ENCODE measurements at places on chromosomes 1 and 21.

DNA sequence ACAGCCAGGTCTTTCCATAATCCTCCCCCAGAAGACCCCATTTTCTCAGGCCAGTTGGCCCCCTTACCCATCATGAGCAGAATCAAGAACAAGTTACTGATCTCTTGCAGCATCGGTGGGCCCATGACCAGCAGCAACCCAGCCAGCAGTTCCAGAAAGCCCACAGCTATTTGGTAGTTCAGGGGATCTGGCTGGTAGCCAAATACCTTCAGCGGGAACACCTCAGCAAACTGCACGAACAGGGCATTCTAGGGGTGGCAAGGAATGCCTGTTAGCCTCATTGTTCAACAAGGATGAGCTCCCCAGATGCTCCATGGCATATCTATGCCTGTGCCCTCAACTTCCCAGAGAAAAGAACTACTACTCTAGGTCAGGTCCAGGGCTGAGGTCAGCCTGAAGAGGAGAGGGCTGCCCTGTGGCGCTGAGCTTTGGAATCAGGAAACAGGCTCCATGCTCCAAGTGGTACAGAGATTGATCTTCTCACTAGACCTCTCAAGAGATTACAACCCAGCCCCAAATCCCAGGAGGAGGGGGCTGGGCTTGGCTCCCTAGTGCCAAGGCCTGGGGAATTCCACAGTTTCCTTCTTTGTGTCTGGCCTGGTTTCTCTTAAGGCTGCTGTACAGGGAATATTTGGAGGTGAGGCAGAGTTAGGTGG is 1.3 kb downstream of the TMEM35B start:
- no peak for DNase-seq

GRCh38 chr1:156121457-156121856 is 6.9 kb downstream of the LMNA start:
- DNase-seq: no peak

DNA sequence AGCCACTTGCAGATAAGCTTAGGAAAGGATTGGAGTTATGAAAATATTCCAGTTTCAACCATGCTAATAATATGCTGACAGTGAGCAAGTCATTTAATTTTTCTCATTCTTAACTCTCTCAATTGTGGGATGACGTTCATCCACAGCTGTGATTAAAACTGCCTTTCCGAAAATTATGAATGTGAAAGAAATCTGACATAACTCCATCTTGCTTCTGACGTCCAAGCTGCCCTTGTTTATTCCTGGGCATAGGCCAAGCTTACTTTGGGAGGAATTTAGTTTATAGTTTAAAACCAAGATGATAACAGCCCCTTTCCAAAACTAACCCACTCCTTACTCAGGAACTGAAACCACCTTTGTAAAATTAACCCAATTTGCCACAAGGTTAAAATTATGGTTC is 11.0 kb upstream of the RGS18 start:
- DNase-seq: no peak

DNA sequence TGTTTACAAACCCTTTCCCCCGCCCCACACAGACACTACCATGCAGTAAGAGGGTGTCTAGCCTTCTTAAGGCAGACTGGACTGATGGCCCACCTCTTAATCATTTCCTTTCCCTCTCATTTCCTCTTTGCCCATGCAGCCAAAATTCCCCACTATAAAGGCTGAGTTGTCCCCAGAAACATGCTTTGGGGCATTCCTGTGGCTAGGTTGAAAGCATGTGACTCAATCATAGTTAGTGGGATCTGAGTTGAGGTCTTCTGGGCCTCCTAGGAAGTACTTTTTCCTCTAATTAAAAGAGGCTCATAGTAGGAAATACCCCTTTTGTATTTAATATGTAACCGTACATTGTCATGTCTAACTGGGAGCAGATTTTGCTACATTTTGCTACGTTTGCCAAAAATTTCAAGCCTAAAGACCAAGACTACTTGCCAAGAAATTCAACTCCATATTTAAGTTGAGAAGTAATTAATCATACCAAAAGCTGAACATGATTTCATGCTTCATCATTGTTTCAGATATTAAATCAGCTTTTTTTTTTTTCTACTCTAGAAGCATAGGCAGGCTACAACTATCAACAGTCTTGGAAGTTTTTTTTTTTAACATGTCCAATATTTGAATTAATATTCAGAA is 174.7 kb downstream of the ADGRL4 start:
- no peak for DNase-seq

GRCh38 chr1:161013131-161013487 is 7.8 kb downstream of the F11R start:
- no peak for DNase-seq

- no peak for DNase-seq
These were observed 80.6 kb downstream of the TNFSF18 start for GRCh38 chr1:172970186-172970585.

- no peak for DNase-seq
These were observed 1.1 kb downstream of the FCRLB start for GRCh38 chr1:161722406-161722805.

Measured in renal cortex interstitium (tissue), 15 donors.